T-cell (primary cell): ENCODE measurements at places on chromosomes 13 and 19.

- DNase-seq = no peak
These were observed 28.0 kb downstream of the RXFP2 start for GRCh38 chr13:31767175-31767900.

DNA sequence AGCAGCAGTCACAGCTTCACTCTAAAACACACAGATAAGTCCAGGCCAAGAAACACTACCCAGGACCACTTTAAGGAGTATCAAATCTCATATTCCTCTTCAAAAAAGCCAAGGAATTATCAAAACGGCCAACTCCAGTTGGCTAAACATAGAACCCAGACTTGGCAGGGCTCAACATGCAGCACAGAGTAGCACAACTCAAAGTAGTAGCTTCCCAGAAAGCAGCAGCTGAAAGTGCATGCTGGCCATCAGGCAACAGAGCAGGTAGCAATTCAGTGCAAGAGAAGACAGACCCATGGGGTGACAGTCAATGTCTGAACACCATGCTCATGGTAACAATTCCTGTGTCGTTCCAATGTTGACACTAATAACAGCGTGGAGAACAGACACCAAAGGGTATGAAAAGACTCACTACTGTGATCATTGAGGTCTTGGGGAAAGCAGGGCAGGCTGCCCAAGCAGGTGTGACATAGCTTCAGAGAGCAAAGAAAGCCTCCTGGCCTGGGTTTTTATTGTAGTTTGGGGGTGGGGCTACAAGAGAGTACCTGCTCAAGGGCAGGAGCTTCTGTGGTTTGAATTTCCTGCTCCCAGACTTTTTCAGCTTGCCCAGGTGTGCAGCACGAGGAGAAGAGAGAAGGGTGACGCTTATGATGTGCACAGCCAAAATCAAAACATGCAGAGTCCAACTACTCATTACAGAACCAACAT lies 6.2 kb downstream of the ZNF709 start:
- no peak for DNase-seq

GRCh38 chr19:49335071-49335783 lies at the start of gene CD37:
Gene CD37 (plus strand): TSS chr19:49335406. CDS start chr19:49335541, 135 bp downstream.
- peak; percentile 70 for DNase-seq

DNA sequence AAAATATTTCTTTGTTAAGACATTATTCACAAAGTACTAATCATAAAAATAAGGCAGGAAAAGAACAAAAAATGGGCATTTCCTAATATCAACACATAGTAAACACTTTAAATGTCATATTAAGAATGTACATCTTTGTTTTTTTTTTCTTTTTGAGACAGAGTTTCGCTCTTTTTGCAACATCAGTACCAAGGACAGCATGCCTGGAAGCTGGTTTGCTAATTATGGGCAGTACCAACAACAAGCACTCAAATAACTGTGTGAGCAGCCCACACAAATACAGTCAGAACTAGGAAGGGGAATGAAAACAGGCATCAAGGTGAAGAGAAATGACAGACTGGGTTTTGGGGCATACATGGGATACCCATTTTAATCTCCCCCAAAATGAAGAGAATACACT lies 788.0 kb upstream of the SLITRK1 start:
- no peak for DNase-seq
